ENCODE measurements at places on chromosomes 7 and 10.

GRCh38 chr10:104925232-104925851 is 284.3 kb downstream of the SORCS3 start:
- DNase-seq: peak; percentile 5

- no peak for DNase-seq
Measured at GRCh38 chr10:28320090-28320489, 17.2 kb upstream of the MPP7 start.

GRCh38 chr7:81462672-81463071 is 307.2 kb downstream of the HGF start:
- no peak for DNase-seq

DNA sequence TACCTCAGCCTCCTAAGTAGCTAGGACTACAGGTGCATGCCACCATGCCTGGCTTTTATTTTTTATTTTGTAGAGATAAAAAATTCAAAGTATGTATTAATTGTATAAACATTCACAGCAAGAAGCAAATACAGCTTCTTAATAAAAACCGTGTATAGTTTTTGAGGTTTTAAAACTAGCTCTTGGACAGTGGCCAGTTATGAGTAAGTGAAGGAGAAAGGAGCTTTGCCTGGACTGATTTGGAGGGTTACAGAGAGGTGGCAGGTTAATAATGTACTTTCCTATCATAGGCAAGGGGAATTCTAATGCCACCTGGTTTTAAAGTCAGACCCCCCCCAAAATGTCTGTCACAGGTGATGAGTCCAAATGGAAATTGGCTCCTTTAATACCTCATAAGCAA is 43.4 kb downstream of the ZNRF2 start:
- DNase-seq: no peak

- DNase-seq: no peak
Measured at GRCh38 chr10:94027197-94027596, 33.5 kb downstream of the PLCE1 start.

DNA sequence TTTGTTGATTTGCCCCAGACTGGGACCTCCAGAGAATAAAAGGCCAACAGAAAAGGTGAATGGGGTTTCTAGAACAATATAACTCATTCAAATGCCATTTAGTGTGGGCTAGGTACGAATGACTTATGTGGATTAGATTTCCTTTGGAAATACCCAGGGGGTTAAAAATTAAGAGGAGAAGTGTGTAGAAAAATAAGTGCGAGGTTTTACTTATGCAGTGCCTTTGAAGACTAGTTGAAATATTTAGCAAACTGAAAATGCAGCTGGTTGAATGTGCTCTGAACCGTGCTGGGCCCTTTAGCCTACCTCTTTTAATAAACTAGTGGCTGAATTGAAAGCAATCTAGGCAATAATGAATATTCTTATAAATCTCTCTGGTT is 180.6 kb downstream of the LRMDA start:
- no peak for DNase-seq

DNA sequence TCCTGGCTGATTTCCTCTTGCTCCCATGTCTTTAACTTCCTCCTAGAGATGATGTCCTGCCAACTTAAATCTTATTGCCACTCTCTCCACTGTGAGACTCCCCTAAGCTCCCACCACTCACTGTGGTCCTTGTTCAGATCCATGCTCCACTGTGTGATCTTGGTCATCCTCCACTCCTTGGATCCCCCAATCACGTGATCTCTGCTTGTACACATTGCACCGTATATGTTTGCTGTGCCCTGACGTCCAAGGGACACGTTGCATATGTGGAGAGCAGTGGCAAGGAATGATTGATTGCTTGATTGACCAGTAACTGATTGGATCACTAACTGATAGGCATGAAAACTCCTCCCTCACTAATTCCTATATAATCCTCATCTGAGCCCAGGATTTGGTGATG is 395.1 kb downstream of the SDK1 start:
- DNase-seq: no peak

DNA sequence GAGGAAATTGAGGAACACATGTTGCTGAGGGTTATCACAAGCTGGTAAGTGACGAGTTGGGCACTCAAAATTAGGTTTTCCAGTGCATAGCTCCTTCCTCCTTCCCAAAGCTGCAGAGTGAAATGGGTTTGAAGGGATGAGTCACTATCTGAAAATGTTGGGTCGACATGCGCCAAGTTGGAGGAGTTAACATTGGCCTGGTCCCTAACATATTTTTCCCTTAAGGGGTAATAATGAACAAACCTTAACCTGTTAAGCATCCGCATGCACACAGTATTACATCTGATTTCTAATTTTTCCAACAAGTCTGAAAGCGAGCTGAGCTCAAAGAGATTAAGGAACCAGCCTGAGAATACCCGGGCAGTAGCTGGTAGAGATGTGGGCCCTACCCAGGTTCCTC is 20.7 kb upstream of the TECTB start:
- no peak for DNase-seq

- DNase-seq: no peak
Measured at GRCh38 chr10:85524001-85524666, 842.5 kb downstream of the GRID1 start.

DNA sequence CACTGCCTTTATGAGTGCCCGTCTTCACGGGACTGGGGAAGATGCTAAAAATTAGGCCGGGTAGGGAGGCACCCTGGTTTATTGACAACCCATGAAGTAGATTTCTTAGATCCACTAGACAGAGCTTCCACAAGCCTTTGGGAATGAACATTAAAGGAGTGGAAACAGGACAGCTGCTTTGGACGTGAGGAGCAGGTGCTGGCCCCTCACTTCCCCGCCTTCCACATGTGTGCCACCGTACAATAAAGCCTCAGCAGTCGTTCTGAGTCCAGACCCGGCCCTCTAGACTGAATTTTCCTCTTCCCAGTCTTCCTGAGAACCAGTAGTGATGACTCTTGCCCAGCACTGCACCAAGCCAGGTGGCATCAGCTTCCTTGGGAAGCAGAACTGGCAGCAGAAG is 282.4 kb downstream of the CELF2 start:
- no peak for DNase-seq

GRCh38 chr7:91248996-91249395 is 15.2 kb upstream of the FZD1 start:
- no peak for DNase-seq

DNA sequence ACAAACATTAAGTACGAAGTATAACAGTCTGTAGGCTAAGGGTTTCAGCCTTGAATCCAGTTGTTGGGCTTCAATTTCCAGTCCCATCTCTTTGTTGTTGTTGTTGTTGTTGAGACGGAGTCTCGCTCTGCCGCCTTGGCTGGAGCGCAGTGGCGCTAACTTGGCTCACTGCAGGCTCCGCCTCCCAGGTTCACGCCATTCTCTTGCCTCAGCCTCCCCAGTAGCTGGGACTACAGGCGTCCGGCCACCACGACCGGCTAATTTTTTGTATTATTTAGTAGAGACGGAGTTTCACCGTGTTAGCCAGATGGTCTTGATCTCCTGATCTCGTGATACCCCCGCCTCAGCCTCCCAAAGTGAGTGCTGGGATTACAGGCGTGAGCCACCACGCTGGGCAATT is 464.9 kb downstream of the ANKRD7 start:
- DNase-seq: no peak

- no peak for DNase-seq
Measured at GRCh38 chr10:89134963-89135362, 72.2 kb downstream of the CH25H start.

DNA sequence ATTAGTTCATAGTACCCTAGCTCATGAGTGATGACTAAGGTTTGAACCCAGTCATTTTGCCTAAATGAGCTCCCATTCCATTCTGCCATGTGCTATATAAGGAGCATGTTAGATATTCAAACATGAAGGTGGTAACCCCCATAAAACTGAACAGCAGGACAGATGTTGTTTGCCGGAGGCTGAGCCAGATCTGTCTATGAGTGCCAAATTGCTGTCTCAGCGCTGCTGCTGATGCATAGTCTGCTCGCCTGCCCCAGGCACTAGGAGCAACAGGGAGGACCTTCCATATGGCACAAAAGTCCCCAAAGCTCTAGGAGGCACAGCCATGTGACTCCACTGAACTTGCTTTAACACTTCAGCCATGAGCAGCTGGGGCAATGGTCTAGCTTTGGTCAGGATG is 466.0 kb upstream of the GHITM start:
- DNase-seq: no peak

- DNase-seq: no peak
Measured at GRCh38 chr10:15719049-15719898, 448 bp downstream of the ITGA8 start.

DNA sequence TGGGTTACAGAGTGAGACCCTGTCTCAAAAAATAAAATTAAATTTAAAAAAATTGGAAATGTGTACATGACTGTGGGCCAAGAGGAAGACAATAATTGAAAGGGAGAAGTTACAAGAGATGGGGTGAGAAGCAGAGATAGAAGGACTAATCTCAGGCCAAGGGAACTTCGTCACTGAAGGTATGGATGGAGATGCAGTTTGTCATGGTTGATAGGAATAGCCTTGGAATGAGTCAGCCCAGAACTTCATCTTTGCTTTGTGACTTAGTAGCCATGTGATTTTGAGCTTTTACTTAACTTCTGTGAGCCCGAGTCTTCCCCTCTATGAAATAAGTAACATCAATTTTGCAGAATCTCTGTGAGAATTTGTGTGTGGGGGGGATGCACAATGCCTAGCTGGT is 6.5 kb upstream of the PODXL start:
- DNase-seq: no peak

DNA sequence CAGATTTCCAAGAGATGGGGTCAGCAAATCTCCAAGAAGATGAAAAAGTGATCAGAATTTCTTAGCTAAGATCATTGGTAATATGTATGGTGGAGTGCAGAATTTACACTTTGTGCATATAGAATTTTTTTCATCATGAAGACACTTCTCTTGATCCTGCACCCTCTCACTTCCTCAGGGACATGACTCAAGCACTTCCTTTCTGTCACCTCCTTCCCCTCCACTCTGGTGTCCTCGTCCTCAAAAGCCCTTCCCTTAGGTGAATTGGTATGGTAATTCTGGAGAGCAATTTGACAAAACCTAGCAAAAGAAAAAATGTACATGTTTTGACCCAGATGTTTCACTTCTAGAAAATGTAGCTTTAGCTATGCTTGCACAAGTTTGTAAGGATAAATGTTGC is 18.1 kb downstream of the CALN1 start:
- DNase-seq: no peak

- no peak for DNase-seq
Measured at GRCh38 chr10:67869996-67870395, 14.5 kb upstream of the SIRT1 start.

GRCh38 chr10:26310361-26310760 is 93.8 kb downstream of the GAD2 start:
- no peak for DNase-seq

DNA sequence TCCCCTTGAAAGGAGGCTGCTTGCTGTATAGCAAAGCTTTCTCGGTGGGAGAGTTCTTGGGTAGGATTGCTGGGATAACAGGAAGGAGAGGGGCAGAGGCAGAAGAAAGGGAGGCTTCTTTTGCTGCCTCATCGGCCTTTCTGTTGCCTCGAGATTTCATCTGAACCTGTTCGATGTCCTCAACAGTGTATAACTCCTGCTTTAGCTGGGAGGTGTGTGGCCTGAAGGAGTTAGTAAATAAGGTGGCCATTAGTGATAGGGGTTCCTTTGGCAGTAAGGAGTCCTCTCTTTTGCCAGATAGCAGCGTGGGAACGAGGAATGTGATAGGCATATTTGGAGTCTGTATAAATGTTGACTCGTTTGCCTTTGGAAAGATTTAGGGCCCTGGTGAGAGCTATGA is 20.0 kb downstream of the SCIN start:
- no peak for DNase-seq

GRCh38 chr7:28598586-28598985 is 186.3 kb downstream of the CREB5 start:
- no peak for DNase-seq

DNA sequence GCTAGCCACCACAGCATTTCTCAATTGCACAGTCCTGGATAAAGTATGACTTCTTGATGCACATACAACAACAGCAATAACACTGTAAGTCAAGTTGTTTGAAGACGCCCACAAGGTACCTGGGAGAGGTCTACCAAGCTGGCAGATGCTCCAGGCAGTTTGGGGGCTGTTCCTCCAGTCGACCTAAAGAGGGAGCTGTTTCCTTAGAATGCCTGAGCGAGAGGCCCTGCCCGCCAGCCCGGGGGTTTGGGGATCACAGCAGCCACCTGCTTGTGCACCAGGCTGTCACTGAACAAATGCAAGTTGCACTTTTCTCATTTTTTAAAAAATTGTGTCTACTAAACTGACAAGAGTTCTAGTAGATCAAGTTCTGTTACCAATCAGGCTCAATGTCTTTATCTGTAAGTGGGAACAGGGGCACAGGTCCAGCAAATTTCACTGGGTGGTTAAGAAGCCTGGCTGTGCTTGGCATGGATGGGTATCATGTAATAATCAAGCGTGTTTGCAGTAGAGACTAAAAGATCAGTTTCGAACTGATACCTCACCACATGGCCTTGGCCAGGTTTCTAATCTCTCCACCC is 193.8 kb upstream of the ADO start:
- DNase-seq: peak; percentile 79

- no peak for DNase-seq
Measured at GRCh38 chr10:33876584-33877400, 542.3 kb upstream of the NRP1 start.

DNA sequence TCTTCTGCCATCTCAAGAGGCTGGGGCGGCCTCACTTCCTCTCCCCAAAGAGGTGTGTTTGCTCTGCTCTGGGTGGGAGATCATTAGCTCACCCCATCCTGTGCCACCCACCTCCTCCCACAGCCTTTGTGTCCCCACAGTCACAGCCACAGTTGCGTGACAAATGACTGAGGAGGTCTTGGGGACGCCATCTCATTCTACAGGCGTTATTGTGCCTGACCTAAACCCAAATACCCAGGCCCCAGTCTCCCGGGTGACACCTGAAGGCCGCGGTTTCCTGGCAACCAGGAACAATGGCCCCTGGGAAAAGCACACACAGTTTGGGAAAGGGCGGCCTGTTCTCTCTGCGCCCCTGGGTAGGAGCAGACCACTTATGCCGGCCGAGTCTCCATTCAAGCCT is 51.6 kb downstream of the SLIT1 start:
- no peak for DNase-seq

- DNase-seq: no peak
Measured at GRCh38 chr7:43844257-43844656, 25.1 kb downstream of the MRPS24 start.

GRCh38 chr10:30228417-30229036 is 120.6 kb downstream of the MTPAP start:
- no peak for DNase-seq

DNA sequence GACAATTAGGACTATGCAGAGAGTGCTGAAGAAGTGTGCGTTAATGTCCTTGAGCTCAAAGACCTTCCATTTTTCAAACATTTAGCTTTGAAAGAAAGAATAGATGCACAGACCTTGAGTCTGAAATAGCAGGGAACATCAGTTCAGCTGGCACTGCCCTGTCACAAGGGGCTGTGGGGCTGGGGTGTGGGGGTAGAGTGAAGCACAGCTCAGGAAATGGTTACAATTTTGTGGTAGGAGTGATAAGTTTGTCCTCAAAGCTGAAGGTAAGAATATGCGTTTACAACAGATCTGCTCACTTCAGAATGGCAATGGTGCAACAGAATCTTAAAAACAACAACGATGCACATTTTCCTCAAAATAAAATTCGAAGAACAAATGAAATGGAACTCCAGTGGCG is 33.6 kb downstream of the SMKR1 start:
- no peak for DNase-seq

All from activated T-cell treated with anti-CD3 and anti-CD28 coated beads, Interleukin-2, amount 50 U/mL, for 4 hours (primary cell).